ENCODE measurements at places on chromosomes 11 and 22. TPM values are rescaled to one million over a fixed set of nuclear protein-coding genes. Genes with fewer than 3 reads are reported as not detected.

TP53AIP1 gene
- not detected for total RNA-seq

MGAT3 gene
- 2.1 TPM for total RNA-seq

MMP3 gene
- total RNA-seq, result 0.40 TPM

MS4A2 gene
- total RNA-seq, result not detected

SLC22A12 gene
- total RNA-seq, result not detected

Data from epithelial cell of alveolus of lung (primary cell).